ENCODE measurements at places on chromosomes 12 and 14. TPM values are rescaled to one million over a fixed set of nuclear protein-coding genes. Genes with fewer than 3 reads are reported as not detected.

The MYF5 gene
- total RNA-seq = not detected

The WSCD2 gene
- total RNA-seq = not detected

The RIPK3 gene
- total RNA-seq = 2.5 TPM

The CELA1 gene
- not detected for total RNA-seq

The STXBP6 gene
- 7.3 TPM for total RNA-seq

The BEGAIN gene
- total RNA-seq = not detected

The HEBP1 gene
- total RNA-seq = 12.5 TPM

The TAS2R7 gene
- not detected for total RNA-seq

The TSPAN8 gene
- 0.43 TPM for total RNA-seq

The SRP54 gene
- 80.9 TPM for total RNA-seq

The GPR132 gene
- 0.55 TPM for total RNA-seq

The RNASE1 gene
- total RNA-seq = not detected

The FGF6 gene
- not detected for total RNA-seq

The ADAM21 gene
- total RNA-seq = 0.55 TPM

The CLEC4C gene
- not detected for total RNA-seq

The CMKLR1 gene
- 0.14 TPM for total RNA-seq

The CDCA4 gene
- 8.3 TPM for total RNA-seq

The MTRFR gene
- total RNA-seq = 13.5 TPM

The MIP gene
- not detected for total RNA-seq

The ABHD12B gene
- total RNA-seq = not detected

The TAS2R8 gene
- total RNA-seq = not detected

The STYK1 gene
- 0.14 TPM for total RNA-seq

The CNTN1 gene
- 0.65 TPM for total RNA-seq

The TAS2R10 gene
- total RNA-seq = 0.71 TPM

The RPL10L gene
- not detected for total RNA-seq

The HEATR5A gene
- 75.9 TPM for total RNA-seq

The KRT75 gene
- not detected for total RNA-seq

The FGD6 gene
- 6.2 TPM for total RNA-seq

The AGAP2 gene
- 0.14 TPM for total RNA-seq

The HOTAIR gene
- 0.09 TPM for total RNA-seq

The SLC10A1 gene
- total RNA-seq = not detected

The PRPH gene
- total RNA-seq = 0.46 TPM

The NFE2 gene
- total RNA-seq = 0.28 TPM

The RAD9B gene
- 0.46 TPM for total RNA-seq

The GPRC5A gene
- 25.9 TPM for total RNA-seq

The KLHL33 gene
- total RNA-seq = 0.18 TPM

The SYCP3 gene
- 0.14 TPM for total RNA-seq

The WNT1 gene
- not detected for total RNA-seq

The IRAK3 gene
- total RNA-seq = 8.1 TPM

The GPN3 gene
- total RNA-seq = 10.0 TPM

The EIF2S3B gene
- 16.2 TPM for total RNA-seq

The MRPL42 gene
- total RNA-seq = 57.5 TPM

The PTPN6 gene
- total RNA-seq = under 0.01 TPM

The CCDC92 gene
- total RNA-seq = 8.2 TPM

The CCDC175 gene
- not detected for total RNA-seq

The SLC7A7 gene
- total RNA-seq = 4.1 TPM

The FAM90A1 gene
- under 0.01 TPM for total RNA-seq

The OR4E2 gene
- total RNA-seq = not detected

The PLA2G1B gene
- not detected for total RNA-seq

Measured in smooth muscle cell of bladder (primary cell).